ENCODE measurements at places on chromosomes 5 and 9.

GRCh38 chr9:10678010-10678409, 65.2 kb upstream of the PTPRD start:
- DNase-seq, result no peak

DNA sequence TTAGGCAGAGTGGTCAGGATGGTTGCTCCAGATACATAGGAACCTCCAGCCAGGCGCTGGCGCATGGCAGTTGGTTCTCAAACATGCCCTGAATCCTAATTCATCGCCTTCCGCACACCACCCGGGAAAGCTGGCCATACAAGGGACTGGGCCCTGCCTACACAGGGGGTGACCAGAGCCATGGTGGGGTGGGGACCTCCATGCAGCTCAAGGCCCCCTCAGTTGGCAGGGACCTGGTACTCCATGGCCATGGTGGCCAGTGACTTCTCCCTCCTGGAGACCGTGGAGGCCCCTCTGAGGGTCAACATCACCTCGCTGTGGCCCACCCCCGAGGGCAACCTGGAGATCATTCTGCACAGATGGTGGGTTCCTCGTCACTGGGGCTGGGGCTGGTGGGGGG, 26.8 kb downstream of the PAEP start:
- no peak for DNase-seq

- DNase-seq, result no peak
Measured at GRCh38 chr9:79701651-79702050, 129.9 kb downstream of the TLE4 start.

- DNase-seq, result no peak
Measured at GRCh38 chr5:142276517-142276916, 48.3 kb downstream of the SPRY4 start.

DNA sequence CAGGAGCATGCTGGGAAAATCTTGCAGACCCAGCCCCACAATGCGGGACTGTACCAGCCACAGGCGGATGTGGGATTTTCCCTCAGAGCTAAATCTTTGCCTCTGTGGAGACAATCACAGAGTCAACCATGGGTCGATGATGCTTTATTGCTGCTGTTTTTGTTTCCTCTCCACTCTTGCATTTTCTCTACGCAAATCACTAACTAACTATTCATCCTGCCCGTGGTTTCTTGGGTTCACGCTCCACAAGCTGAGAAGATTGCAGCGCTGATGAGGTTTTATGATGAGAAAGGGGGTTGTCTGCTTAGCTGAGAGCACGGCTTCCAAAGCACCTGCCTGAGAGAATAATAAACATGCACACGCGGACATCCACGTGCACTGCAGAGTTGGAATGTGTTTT, 500.2 kb upstream of the ADAMTS16 start:
- no peak for DNase-seq

DNA sequence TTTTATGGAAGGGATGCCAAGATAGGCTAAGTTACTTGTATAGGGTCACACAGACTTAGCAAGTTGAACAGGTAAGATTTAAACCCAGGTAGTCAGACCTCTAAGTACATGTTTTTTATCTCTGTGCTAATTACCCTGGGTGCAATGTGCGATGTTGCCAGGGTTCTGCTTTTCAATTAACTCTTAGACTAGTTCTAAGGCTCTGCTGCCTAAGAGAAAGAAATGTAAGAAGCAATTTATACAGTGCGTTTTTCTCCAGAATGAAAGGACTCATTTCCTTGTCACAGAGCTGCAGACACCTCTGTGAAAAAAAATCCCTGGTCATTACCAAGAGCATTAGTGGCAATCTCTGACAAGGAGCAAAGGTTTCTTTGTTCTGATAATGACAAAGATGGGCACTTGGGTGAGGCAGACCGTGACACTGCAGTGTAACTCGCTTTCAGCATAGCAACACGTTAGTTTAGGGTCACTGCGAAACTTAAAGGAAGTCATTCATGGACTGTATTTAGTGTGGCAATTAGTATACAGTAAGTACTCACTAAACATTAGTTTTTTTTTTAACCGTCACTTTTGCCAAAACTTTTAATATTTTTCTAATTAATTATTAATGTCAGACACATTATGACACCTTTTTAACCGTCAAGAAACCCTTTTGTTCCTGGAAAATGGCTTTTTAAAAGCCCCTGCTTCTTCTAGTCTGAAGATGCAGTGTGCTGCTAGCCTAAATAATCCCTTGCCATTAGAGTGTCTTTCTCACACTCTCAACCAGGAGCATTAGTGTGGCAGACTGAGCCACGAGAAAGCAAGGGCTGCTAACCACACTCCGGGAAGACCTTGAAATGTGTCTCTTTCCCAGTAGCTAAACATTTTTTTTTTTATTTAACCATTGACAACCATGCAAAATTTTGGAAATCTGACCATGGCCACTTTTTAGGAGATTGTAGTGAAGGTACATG, 520.0 kb upstream of the C9orf72 start:
- DNase-seq, result peak; percentile 91

GRCh38 chr9:134930398-134930797, 12.7 kb upstream of the FCN1 start:
- DNase-seq, result no peak

All from NCI-H187 (cell line).